ENCODE measurements at places on chromosomes 1 and 21. TPM values are rescaled to one million over a fixed set of nuclear protein-coding genes. Genes with fewer than 3 reads are reported as not detected.

GRCh38 chr1:185573677-185574076 is 160.5 kb upstream of the HMCN1 start:
- no peak for DNase-seq
- H3K36me3 ChIP-seq = no peaks in the 10 kb centered on the region
- no peaks in the 10 kb centered on the region for H3K4me1 ChIP-seq
- no peaks in the 10 kb centered on the region for H3K27me3 ChIP-seq

- H3K36me3 ChIP-seq = no peaks in the 10 kb centered on the region
- no peak overlapping the region for H3K27ac ChIP-seq
- H3K4me1 ChIP-seq = peaks cover 12% of the 10 kb centered on the region
- DNase-seq = no peak
Observed at GRCh38 chr1:18491168-18491567, 10.4 kb downstream of the KLHDC7A start.

DNA sequence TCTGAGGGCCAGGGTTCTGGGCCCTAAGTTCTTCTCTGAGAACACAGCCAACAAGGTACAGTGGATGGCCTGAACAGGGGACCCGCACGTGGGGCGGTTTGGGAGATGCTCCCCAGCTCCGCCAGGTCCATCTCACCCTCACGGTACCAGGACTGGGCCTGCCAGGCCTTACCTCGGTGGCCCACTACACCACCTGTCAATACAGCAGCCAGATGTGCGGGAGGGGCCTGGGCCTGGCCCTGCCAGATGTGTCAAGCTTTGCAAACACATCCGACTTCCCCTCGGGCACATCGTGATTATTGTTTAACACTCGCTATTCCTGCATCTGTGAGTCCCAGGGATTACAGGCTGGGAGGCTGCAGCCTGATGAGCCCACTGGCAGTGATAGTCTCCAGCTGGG is 122.4 kb downstream of the LACTBL1 start:
- no peak overlapping the region for H3K27ac ChIP-seq
- no peaks in the 10 kb centered on the region for H3K27me3 ChIP-seq
- H3K4me1 ChIP-seq = peaks cover 31% of the 10 kb centered on the region
- no peaks in the 10 kb centered on the region for H3K36me3 ChIP-seq
- no peak for DNase-seq

- H3K27ac ChIP-seq = no peak overlapping the region
- H3K4me3 ChIP-seq = no peak overlapping the region
Observed at GRCh38 chr1:193338194-193338593, 151.8 kb upstream of the B3GALT2 start.

DNA sequence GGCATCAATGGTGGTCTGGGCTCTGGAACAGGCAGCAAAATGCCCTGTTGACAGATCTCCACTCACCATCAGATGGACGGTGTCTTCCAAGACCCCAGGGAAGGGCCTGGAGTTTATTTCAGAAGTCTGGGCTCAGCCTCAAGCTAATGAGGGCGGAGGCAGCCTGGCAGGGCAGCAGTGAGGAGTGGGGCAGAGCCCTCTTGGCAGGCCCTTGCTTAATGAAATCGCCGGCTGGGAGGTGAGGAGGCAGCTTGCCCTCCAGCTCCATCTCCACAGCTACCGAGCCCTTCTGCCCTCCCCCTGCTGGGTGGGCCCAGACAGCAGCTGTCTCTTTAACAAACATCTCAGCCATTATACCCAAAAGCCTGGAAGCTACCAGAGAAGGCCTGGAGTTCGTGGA is 22.0 kb upstream of the GRIK3 start:
- H3K4me1 ChIP-seq = peaks cover 16% of the 10 kb centered on the region
- no peak overlapping the region for H3K4me3 ChIP-seq
- no peak overlapping the region for H3K27ac ChIP-seq
- no peaks in the 10 kb centered on the region for H3K27me3 ChIP-seq
- no peaks in the 10 kb centered on the region for H3K36me3 ChIP-seq
- peak; percentile 32 for DNase-seq

MAP3K7CL gene
- 0.12 TPM for total RNA-seq

DNA sequence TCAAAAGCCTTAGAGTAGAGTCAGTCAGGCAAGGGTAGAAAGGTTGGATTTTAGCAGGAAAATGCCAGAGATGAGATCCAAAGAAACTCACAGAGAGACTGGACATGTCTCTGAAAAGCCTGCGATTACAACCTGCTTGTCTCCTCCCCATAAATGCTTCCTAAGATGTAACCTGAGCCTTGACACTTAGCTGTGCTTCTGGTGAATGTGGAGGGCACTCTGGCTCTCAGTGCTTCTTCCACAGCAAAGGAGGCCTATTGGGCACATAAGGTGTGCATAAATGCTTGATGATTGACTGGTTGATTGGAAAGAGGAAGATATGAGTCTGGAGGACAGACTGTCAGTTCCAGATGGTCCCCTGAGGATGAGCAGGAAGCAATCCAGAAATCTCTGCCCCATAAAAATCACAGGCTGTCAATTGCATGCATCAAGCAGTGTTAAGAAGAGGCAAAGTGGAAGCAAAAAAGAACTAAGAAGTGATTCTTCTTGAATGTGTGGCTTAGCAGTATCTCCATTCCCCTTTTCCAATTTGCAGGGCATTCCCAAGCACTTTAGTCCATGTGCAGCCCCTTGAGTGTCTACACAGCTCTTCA is 236.2 kb upstream of the RRP15 start:
- no peaks in the 10 kb centered on the region for H3K36me3 ChIP-seq
- no peak overlapping the region for H3K27ac ChIP-seq
- H3K4me3 ChIP-seq = no peak overlapping the region
- no peak for DNase-seq

LIN28A gene
- total RNA-seq = 1,384 TPM

GRCh38 chr1:52164604-52165003 is 22.7 kb downstream of the ZFYVE9 start:
- no peak for DNase-seq
- H3K4me1 ChIP-seq = no peaks in the 10 kb centered on the region
- no peaks in the 10 kb centered on the region for H3K36me3 ChIP-seq
- no peak overlapping the region for H3K27ac ChIP-seq
- no peaks in the 10 kb centered on the region for H3K27me3 ChIP-seq
- H3K4me3 ChIP-seq = no peak overlapping the region

DNA sequence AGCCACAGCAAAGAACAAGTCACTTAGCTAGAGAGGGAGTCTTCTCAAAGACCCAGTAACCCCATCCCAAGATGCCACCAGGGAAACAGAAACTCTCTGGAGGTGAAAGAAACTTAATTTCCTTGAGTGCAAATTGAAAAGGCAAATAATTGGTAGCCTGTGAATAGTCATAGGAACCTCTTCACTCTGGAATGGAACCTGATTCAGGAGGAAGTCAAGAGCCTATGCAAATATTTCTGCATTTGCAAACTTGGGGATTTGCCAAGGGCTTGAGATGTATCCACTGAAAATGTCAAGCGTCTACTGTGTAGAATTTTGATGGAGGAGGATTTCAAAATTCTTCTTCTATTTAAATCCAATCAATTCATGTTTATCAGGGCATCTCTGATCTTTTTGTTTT is 5.7 kb downstream of the HIVEP3 start:
- H3K27me3 ChIP-seq = peaks cover 32% of the 10 kb centered on the region
- peaks cover 6% of the 10 kb centered on the region for H3K4me1 ChIP-seq
- H3K27ac ChIP-seq = no peak overlapping the region
- DNase-seq = no peak

TPTE gene
- not detected for total RNA-seq

- no peaks in the 10 kb centered on the region for H3K36me3 ChIP-seq
- H3K4me1 ChIP-seq = no peaks in the 10 kb centered on the region
- DNase-seq = no peak
- H3K4me3 ChIP-seq = peak overlapping the region; percentile 59
- peaks cover 94% of the 10 kb centered on the region for H3K27me3 ChIP-seq
Observed at GRCh38 chr1:50967416-50968157, 2.5 kb upstream of the CDKN2C start.

GRCh38 chr1:67171978-67172377 is 5.7 kb downstream of the IL23R start:
- H3K4me3 ChIP-seq = no peak overlapping the region
- no peak overlapping the region for H3K27ac ChIP-seq
- H3K36me3 ChIP-seq = no peaks in the 10 kb centered on the region
- H3K27me3 ChIP-seq = no peaks in the 10 kb centered on the region
- peaks cover 10% of the 10 kb centered on the region for H3K4me1 ChIP-seq
- DNase-seq = no peak

DNA sequence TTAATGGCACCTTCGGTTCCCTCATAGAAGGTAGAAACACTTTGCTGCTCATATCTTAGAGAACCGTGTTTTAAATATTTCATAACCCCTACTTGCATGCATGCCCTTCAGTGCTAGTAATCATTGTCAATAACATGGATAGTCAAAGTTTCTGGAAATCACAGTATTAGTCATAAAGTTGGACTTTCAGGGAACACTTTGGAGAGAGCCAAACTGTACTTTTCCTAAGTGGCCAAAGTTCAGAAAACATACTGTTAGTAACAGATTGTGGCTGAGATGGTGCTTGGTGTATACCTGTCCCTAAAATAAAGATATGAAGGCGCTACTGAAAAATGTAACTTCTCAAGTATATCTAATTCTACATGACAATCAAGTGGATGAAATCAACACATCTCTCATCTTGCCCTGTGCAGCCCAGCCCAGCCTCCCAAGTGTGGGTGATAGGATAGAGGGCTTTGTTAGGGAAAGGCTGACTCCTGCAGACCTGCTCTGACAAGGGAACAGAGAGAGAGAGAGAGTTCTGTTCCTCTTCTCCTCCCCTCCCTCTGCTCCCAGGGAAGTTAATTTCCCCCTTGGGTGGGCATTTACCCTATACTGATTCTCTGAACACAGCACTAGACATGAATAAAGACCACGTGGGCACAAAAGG is 14.4 kb downstream of the MYOC start:
- H3K4me1 ChIP-seq = peaks cover 4% of the 10 kb centered on the region
- no peak overlapping the region for H3K27ac ChIP-seq
- no peaks in the 10 kb centered on the region for H3K27me3 ChIP-seq

GRCh38 chr1:20540281-20540680 is 12.1 kb upstream of the FAM43B start:
- H3K4me1 ChIP-seq = no peaks in the 10 kb centered on the region
- peaks cover 100% of the 10 kb centered on the region for H3K27me3 ChIP-seq
- no peak overlapping the region for H3K27ac ChIP-seq
- DNase-seq = no peak

All from neural progenitor cell (in vitro differentiated cells).